OCI-LY7 (cell line): ENCODE measurements at places on chromosomes 7 and 10.

DNA sequence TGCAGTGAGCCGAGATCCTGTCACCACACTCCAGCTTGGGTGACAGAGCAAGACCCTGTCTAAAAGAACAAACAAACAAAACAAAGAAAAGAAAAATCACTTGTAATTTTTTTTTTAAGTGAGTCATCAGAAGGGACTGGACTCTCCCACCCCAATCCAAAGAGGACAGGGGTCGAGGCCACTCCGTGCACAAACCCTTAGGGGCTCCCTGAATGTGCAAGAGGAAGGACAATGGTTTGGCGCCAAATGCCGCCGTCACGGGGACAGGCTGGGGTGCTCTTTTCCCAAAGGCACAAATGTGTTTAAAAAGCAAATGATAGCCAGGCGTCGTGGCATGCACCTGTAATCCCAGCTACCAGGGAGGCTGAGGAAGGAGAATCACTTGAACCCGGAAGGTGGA lies 23.8 kb downstream of the RCC1L start:
- DNase-seq: no peak

DNA sequence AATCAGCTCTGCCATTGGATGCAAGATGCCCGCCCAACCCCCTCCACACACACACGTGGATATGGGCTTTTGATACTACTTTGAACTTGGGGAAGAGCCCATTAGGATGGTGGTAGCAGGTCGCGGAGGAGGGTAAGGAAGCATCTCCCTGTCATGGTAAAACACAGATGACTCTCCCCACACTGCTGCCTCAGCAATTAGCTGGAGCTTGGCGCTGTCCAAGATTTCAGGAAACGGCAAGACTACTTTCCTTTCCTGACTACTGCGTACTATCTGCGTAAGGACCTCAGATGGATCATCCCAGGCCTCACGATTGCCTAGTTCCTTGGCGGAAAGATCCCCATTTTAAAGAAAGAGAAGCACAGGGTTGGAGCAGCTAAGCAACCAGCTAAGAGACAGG lies 134.3 kb downstream of the C10orf90 start:
- DNase-seq: no peak

- DNase-seq: peak; percentile 19
Observed at GRCh38 chr10:44990302-44990655, 10.4 kb upstream of the ZNF22 start.

GRCh38 chr10:33520223-33520622 lies 185.8 kb upstream of the NRP1 start:
- DNase-seq: no peak

GRCh38 chr10:110870823-110871297 lies 868 bp upstream of the PDCD4 start:
- DNase-seq: no peak

- no peak for DNase-seq
Observed at GRCh38 chr10:112790030-112790429, 160.0 kb upstream of the TCF7L2 start.

GRCh38 chr7:24143547-24143946 lies 140.4 kb upstream of the NPY start:
- no peak for DNase-seq

- no peak for DNase-seq
Observed at GRCh38 chr7:46568420-46569132, 647.5 kb upstream of the IGFBP3 start.

DNA sequence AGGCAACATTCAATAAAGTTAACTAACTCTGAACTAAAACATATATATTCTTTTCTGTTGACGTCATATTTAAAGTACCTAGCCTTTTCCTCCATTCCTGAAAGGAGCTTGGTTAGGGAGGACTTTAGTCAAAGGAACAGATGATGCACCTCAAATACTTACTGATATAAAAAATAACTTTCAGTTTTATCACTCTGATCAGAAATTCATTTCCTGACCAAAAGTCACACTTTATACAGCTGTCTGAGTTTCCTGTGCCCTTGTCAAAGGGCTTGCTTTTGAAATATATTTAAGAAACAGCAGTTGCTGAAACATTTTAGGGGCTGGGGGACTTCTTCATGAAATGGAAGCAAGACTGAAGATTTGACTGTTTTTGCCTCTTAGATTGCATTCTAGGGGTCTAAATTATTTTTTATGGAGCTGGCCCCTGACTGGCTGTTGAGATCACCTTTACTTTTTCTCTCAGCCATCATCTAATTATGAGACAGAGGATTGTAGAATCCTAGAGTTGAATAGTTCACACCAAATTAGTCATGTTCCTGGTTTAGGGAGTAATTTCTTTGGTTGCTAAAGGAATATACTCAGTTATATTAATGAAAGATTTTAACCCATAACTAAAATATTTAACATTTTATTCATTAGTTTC lies 46.6 kb downstream of the GLCCI1 start:
- no peak for DNase-seq

GRCh38 chr10:57336865-57337264 lies 930.8 kb downstream of the IPMK start:
- no peak for DNase-seq

DNA sequence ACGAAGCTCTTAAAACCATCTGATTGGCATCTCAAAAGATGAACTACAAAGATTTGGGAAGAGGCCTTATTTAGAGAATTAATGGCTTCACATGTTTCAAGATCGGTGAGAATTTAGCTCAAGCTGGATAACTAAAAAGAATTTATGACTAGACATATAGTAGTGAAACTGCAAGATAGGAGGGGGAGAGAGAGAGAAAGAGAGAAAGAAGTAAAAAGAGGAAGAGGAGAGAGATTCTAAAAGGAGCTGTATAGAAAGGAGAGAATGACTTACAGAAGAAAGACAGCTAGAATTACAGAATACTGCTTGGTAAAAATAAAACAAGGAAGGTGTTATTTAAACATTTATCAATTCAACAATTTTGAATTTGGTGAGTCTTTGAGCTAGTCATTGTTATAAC lies 592.3 kb downstream of the SH2D4B start:
- DNase-seq: no peak

GRCh38 chr7:2637505-2638223 lies 5.9 kb downstream of the TTYH3 start:
- peak; percentile 71 for DNase-seq

DNA sequence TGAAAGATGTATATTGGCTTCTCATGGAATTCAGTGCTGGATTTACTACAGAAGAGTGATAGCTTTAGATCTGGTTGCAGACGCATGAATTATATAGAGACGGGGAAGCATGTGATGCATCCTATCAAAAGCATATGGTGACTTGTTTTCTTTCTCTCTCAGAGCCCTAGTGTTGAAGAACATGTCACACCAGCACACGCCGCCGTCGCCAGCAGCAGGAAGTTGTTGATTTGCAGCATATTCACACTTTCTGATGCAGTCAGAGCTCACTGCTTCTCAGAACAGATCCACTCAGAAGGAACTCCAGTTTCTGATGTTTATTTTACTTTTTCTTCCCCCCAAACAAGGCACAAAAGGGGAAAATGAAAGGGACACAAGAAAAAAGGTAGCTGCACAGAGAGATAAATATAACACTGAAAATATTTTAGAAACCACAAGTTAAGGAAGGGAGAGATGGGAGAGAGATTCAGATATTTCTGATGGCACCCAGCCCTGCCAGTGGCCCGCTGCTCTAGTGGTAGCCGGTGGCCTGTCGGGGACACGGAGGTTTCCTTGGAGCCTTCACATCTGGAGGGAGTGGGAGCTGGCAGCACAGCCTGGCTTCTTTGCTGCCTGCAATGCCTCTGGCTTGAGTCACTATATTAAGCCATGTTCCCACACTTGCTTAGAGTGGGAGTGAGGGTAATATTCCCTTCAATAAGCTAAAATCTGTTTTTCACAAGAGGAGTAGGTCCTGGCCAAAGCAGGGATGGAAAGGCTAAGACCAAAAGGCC lies 123.2 kb downstream of the NRP1 start:
- DNase-seq: no peak

DNA sequence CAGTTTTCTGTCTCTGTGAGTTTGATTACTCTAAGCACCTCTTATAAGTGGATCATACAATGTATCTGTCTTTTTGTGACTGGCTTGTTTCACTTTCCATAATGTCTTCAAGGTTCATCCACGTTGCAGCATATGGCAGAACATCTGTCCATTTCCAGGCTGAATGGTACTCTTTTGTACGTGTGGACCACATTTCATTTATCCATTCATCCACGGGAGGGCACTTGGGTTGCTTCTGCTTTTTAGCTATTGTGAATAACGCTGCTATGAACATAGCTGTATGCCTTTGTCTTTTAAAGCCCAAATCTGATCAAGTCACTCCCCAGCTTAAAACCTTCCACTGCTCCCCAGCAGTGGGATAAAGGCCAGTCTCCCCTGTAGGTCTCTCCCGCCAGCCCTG lies 31.5 kb downstream of the EGFR start:
- DNase-seq: peak; percentile 4

DNA sequence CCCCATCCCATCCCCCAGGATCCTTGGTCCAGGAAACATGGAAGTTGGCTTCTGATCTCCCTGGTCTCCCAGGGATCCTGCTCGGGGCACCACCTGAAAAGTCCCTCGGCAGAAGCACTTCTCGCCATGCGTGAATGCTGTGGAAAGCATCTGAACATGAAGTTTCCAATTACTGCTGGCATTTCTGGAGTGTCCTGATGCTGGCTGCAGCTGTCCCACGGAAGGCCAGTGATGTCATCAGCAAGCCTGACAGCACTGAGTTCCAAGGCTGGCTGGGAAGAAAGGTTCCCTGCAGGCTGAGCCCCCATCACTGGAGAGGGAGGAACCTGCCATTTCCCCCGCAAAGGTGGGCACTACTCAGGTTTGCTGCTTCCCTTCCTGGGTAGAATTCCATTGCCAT lies 71.4 kb downstream of the KCNMA1 start:
- no peak for DNase-seq

- DNase-seq: no peak
Observed at GRCh38 chr7:91633013-91633441, 247.5 kb downstream of the MTERF1 start.

DNA sequence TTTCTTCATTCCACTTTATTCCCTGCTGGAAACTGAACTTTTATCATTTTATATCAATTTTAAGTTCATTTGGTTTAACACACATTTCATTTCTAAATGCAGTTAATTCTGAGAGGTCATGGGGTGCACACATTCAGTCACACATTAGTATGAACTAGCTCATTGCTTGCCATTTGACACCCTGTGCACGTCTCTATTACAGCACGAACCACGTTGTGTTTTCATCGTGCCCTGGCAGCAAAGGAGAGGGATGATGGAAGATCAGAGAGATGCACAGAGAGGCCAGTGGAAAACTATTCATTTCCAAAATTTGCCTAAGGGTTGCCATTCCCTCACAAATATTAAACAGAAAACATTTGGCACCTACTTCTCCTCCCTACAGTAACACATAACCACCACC lies 45.4 kb downstream of the CTNNA3 start:
- DNase-seq: no peak

DNA sequence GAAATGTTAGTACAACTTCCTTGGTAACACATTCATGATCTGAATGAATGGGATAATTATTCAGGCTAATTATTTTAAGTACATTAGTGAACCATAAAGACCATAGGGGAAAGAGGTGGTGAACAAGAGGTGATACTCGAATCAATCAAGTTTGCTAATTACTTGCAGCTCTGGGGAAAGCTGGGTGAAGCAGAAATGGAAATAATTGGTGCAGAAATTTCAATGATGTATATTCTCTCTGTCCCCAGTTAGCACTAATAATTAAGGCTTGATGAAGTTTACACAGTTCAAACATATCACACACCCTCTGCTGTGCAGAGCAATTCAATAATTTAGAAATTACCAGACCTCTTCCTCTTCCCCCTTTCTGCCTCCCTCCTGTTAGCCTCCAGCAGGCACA lies 49.4 kb upstream of the OPALIN start:
- no peak for DNase-seq

GRCh38 chr10:75472685-75473084 lies 41.3 kb downstream of the LRMDA start:
- no peak for DNase-seq

DNA sequence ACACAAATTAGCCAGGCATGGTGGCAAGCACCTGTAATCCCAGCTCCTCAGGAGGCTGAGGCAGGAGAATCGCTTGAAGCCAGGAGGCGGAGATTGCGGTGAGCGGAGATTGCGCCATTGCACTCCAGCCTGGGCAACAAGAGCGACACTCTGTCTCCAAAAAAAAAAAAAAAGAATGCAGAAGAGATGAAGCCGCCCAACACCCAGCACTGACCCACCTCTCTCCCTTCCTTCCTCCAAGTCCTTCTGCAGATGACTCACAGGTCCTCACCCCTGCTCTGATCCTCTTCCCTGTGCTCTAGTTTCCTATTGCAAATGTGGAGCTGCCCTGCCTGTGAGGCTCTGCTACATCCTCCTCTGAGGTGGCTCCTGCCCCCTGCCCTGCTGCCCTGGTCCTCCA lies 22.0 kb upstream of the OPALIN start:
- DNase-seq: no peak

GRCh38 chr10:47402641-47403301 lies 18.7 kb upstream of the ZNF488 start:
- DNase-seq: no peak

DNA sequence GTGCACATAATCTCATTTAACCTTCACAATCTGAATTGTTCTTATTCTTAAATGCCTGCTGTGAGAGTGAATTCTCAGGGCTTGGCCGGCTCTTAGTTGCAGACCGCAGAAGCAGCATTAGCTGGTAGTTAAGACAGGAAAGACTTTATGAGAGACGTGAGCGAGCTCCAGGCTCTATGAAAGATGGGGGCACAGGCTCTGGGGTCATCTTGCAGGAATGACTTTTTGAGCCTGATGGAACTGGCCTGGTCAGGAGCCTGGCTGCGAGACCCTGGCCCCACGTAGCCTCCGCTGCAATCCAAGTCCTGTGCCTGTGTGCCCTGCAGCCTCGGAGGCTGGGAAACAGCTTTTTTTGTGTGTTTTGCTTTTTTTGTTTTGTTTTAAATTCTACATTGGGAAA lies 958.8 kb upstream of the ZNF722 start:
- no peak for DNase-seq

DNA sequence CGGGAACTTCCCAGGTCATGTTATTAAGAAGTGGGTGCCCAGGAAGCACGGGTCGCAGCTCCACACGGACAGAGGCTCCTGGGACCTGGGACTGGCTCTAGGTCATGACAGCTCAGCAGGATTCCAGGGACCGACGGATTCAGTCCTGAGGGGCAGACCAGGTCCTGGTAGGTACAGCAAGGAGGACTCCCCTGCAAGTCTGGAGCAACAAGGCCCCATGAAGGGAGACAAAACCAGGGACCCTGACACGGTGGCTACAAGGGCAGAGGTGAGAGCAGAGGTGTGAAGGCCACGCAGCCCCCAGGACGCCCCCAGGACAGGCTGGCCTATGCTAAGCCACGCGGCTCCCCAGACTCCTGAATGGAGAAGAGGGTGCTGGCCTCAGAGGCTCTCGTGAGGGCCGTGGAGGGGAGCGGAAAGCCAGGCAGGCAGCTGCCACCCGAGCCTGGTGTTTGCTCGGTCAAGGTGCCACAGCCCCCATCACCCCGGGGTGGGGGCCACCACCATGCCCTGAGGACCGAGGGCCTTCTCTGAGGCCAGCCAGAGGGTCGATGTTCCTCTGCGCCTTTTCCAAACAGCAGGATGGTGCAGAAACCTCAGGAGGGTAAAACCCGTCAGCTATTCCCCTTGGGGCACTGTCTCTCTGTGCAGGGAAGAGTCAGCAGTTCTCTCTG lies 348.9 kb downstream of the PTPRN2 start:
- no peak for DNase-seq
